ENCODE measurements at places on chromosomes 2 and 18. TPM values are rescaled to one million over a fixed set of nuclear protein-coding genes. Genes with fewer than 3 reads are reported as not detected.

CPLX4 gene
- not detected for total RNA-seq

DNA sequence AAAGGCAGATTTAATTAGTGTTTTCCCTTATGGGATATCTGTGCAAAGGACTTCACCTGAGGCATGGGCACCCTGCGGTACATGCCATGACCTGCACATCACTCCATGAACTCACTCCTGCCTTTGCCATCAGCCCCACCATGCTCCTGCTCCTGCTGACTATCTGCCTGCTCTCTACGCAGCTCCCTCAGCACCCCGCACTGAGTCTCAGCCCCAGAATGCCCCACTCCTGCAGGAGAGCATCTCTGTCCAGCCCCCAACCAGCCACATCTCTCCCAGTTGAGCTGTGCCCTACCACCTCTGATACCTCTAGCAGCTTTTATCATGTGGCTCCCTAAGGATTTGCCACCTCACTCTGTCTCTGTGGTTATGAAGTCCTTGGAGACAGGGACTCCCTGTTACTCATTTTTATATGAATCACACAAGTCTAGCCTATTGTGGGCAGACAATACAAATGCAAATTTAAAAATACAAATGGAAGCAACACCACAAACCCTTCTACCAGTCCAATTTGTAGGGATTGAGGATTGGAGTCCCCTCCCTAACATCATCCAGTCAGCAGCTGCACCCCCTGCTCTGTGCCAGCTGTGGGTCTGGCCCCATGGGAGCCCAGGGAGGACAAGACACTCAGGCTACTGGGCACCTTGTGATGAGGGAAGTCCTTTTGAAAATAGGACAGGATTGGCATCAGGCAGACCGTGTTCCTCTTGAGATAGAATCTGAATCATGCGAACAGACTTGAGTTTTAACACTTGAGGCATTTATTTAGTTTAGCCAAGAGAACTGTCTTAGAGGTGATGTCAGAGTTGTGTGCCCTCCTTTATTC is 689.6 kb upstream of the HS6ST1 start:
- H3K27me3 ChIP-seq: no peaks in the 10 kb centered on the region
- no peaks in the 10 kb centered on the region for H3K36me3 ChIP-seq
- H3K4me1 ChIP-seq: no peaks in the 10 kb centered on the region
- H3K4me3 ChIP-seq: no peak overlapping the region

DNA sequence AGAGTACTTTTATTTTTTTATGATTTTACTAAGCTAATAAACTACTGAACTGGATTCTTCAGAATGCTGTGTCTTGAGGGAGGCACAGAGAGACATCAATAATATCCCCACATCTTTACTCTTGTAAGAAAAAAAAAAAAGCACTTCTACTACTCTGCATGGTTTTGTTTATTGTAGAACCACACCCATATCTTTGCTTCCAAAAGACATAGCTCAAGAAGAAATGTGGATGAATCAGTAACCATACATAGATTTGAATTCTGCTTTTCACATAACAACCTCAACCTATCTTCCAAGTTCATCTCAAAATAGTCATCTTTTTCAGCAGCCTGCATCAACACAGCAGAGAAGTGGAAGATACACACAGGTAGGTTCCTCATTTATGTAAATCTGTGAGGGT is 12.2 kb upstream of the COL5A2 start:
- H3K27me3 ChIP-seq: no peaks in the 10 kb centered on the region
- peaks cover 1% of the 10 kb centered on the region for H3K36me3 ChIP-seq
- no peak for DNase-seq

- no peaks in the 10 kb centered on the region for H3K4me1 ChIP-seq
- no peak overlapping the region for H3K4me3 ChIP-seq
- H3K27ac ChIP-seq: no peak overlapping the region
- no peaks in the 10 kb centered on the region for H3K27me3 ChIP-seq
These were observed 30.6 kb downstream of the CHCHD5 start for GRCh38 chr2:112615051-112615450.

DNA sequence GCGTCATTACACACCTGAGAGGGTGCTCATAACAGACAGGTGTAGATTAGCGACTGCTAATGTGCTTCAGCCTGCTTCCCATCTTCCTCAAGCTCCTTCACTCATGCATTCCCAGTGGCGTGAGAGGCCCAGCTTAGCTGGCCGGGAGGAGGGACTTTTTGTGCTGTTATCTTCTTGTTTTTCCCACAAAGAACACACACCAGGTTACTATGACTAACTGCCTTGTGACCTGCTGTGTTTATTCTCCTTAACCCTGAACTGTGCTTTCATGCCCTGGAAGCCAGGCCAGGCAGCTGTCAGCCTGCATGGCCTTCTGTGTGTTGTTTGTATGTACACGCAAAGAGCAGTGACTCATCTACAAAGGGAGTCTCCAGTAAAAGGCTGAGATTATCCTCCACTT is 143.8 kb downstream of the PIEZO2 start:
- H3K27ac ChIP-seq: no peak overlapping the region
- no peaks in the 10 kb centered on the region for H3K36me3 ChIP-seq
- H3K4me3 ChIP-seq: no peak overlapping the region
- DNase-seq: no peak

DNA sequence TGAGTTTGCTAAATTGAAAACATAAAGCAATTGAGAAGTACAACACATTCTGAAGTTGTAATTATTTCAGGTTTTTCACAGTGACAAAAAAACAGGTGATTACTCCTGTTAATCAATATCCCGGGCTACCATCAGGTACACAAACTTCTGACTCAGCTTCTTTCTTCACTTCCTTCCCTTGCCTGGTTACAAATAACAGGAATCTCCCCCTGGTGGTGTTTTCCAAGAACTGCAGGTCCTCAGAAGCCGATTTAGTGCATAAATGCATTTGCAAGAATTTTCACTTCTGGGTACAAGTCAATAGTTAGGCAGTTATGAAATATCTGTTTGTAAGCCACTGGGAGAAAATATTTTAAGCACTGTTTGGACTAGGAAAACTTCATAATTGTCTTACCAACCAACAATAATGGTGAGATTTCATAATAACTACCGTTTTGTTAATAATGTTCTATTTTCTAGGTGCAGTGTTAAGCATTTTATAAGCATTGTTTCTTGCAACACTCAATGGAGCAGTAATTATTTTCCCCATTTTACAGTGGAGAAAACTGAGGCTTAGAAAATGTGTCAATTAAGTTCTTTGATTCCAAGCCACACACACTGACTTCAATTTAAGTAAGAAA is 12.4 kb upstream of the GMCL1 start:
- H3K36me3 ChIP-seq: no peaks in the 10 kb centered on the region
- H3K27me3 ChIP-seq: no peaks in the 10 kb centered on the region
- H3K27ac ChIP-seq: no peak overlapping the region
- peaks cover 2% of the 10 kb centered on the region for H3K4me1 ChIP-seq
- H3K4me3 ChIP-seq: no peak overlapping the region

- peaks cover 17% of the 10 kb centered on the region for H3K27me3 ChIP-seq
- no peak overlapping the region for H3K27ac ChIP-seq
- DNase-seq: no peak
- H3K4me3 ChIP-seq: no peak overlapping the region
- no peaks in the 10 kb centered on the region for H3K36me3 ChIP-seq
These were observed 34.6 kb downstream of the SETBP1 start for GRCh38 chr18:44715245-44715644.

KCNG2 gene
- not detected for total RNA-seq

DNA sequence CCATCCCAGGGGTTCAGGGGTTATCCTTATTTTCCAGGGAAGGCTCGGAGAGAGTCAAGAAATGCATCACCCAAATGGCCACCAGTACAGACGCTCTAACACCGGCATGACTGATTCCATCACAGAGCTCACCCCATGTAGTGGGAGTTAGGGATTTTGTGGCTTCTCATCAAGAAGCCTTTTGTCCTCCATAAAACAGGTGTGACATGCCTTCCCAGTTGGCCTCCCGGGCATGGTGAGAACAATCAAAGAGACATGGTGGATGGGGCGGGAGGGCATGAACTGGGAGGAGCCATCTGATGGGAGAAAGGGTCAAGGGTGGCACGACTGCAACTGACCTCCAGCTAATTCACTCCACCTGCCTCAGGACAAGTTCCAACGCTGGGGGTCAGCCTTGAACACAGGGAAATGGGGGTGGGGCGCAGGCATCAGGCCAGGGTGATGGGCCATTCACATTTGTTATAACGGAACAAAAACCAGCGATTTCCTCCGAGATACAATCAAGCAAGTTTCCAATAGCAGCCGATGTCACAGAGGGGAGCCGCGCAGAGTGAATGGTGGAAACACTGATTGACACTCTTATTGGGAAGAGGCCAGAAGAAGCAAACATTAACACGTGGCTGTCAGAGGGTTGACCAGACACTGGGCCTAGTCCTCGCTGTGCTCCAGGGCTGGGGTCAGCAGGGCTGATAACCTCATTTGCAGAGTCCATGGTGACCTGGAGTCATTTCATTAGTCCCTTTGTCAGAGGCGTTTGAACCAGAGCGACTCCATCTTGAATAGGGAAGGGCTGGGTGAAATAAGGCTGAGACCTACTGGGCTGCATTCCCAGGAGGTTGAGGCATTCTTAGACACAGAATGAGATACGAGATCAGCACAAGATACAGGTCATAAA is 80.5 kb upstream of the HPCAL1 start:
- H3K27me3 ChIP-seq: no peaks in the 10 kb centered on the region
- no peak for DNase-seq
- no peak overlapping the region for H3K27ac ChIP-seq
- no peaks in the 10 kb centered on the region for H3K36me3 ChIP-seq
- H3K4me1 ChIP-seq: no peaks in the 10 kb centered on the region

- H3K4me3 ChIP-seq: peak overlapping the region; percentile 5
- H3K36me3 ChIP-seq: no peaks in the 10 kb centered on the region
- peak overlapping the region; percentile 62 for H3K27ac ChIP-seq
- DNase-seq: peak; percentile 69
- H3K4me1 ChIP-seq: peaks cover 26% of the 10 kb centered on the region
These were observed 100.1 kb downstream of the CRACDL start for GRCh38 chr2:98835831-98836385.

GRCh38 chr18:54612237-54612636 is 21.2 kb downstream of the DYNAP start:
- H3K4me3 ChIP-seq: no peak overlapping the region
- H3K4me1 ChIP-seq: no peaks in the 10 kb centered on the region
- peaks cover 1% of the 10 kb centered on the region for H3K27me3 ChIP-seq
- DNase-seq: no peak

CHCHD5 gene
- 43.5 TPM for total RNA-seq

RNPEPL1 gene
- 40.3 TPM for total RNA-seq

DNA sequence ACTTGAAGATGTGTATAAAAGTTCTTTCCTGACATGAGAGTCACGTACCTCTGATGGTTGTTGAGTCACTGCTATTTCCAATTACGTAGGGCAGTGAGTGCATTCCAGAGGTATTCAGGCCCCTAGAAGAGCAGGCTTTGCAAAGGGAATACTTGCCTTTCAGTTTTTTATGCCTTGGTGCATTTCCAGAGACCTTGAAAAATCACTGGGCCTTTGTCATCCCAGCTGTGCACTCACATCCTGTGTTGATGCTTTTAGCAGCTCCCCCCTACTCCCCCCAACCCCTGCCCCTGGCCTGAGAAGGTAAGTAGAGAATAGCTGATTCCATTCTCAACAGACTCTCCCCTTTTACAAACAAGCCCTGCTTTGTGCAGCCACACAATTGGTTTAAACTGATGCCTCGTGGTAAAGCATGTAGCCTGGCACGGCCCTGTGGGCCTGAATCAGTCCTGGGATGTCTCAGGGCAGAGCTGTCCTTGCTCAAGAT is 174.2 kb downstream of the PRPF40A start:
- H3K4me1 ChIP-seq: no peaks in the 10 kb centered on the region
- DNase-seq: no peak
- no peak overlapping the region for H3K4me3 ChIP-seq
- H3K27me3 ChIP-seq: peaks cover 4% of the 10 kb centered on the region

RNU2-63P gene
- 12.6 TPM for total RNA-seq

GRCh38 chr2:116109471-116109870 is 1667.0 kb downstream of the DPP10 start:
- no peak overlapping the region for H3K27ac ChIP-seq
- DNase-seq: no peak
- H3K36me3 ChIP-seq: no peaks in the 10 kb centered on the region
- H3K4me3 ChIP-seq: no peak overlapping the region

BOK gene
- not detected for total RNA-seq

DES gene
- not detected for total RNA-seq

DNA sequence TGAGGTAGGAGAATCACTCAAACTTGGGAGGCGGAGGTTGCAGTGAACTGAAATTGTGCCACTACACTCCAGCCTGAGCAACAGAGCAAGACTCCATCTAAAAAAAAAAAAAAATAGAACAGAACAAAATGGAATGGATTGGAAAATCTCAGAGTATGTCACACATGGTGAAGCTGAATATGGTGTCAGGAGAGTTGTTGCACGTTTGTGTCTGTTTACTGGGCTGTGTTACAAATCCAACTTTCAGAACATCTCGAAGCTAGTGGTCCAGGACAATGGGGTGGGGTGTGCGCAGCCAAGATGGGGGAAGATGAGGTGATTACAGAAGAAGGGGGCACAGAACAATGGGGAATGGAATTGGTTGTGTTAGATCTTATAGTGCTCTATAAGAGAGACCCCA is 17.6 kb downstream of the SAG start:
- H3K4me3 ChIP-seq: no peak overlapping the region
- no peak overlapping the region for H3K27ac ChIP-seq
- no peaks in the 10 kb centered on the region for H3K27me3 ChIP-seq
- no peaks in the 10 kb centered on the region for H3K36me3 ChIP-seq
- no peak for DNase-seq

SRD5A2 gene
- not detected for total RNA-seq

GRCh38 chr2:191376981-191377629 is 131.9 kb downstream of the MYO1B start:
- DNase-seq: peak; percentile 42
- H3K27me3 ChIP-seq: no peaks in the 10 kb centered on the region
- H3K36me3 ChIP-seq: peaks cover 2% of the 10 kb centered on the region
- H3K4me1 ChIP-seq: peaks cover 13% of the 10 kb centered on the region
- no peak overlapping the region for H3K4me3 ChIP-seq

RTKN gene
- total RNA-seq: 1.6 TPM

DNA sequence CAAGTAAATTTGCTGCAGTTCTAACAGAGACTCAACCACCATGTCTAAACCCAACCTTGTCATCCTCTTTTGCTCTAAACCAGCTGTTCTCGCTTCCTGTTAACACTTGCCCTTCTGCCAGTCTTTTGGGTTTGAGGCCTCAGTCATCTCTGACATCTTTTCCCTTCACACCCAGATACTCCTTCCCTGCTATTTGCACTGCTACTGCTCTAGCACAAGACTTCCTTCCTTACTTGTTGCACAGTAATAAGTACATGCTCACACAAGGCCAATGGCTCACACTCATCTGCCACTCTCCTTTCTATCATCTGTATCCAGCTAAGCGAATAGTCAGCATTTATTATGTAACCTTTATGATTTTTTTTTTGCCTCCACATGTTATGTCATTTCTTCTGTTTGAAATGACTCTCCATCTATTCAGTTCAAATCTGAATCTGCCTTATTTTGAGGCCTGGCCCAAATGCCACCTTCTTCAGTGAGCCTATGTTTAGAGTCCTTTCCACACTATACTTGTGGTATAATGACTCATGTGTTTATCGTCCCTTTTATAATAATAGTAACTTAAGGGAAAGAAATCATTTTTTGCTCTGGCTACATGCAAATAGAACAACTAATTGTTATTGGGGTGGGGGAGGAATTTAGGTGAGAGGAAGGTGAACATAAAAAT is 22.5 kb upstream of the CDKL4 start:
- peaks cover 21% of the 10 kb centered on the region for H3K4me1 ChIP-seq
- H3K27ac ChIP-seq: peak overlapping the region; percentile 13
- H3K27me3 ChIP-seq: no peaks in the 10 kb centered on the region
- peak; percentile 39 for DNase-seq
- peaks cover 4% of the 10 kb centered on the region for H3K36me3 ChIP-seq

All from activated naive CD4-positive, alpha-beta T cell treated with anti-CD3 and anti-CD28 coated beads for 36 hours (primary cell).